ENCODE measurements at places on chromosomes 4 and X.

- DNase-seq, result no peak
These were observed 454.4 kb upstream of the ATOH1 start for GRCh38 chr4:93373893-93374860.

- peak; percentile 58 for DNase-seq
These were observed 33.9 kb downstream of the PCDH7 start for GRCh38 chr4:30754021-30754420.

GRCh38 chrX:62923093-62923492 lies 428.0 kb downstream of the SPIN4 start:
- DNase-seq, result no peak

DNA sequence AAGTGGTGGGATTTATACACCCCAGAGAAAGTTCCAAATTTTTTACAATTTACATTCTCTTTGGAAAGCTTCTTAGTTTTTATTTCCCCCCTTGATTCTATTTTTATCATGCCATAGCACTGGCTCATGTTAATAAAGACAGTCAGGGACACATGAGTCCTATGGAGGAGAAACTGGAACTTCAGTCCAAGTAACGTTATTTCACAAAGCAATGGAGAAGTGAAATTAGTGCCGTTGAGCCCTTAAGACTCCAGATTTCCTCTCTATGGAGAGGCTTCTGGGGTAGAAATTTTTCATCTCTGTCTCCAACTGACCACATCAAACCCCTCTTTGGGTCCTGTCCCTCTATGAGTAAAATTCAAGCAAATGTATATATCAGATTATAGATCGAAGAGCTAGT lies 12.8 kb upstream of the TASL start:
- DNase-seq, result no peak

DNA sequence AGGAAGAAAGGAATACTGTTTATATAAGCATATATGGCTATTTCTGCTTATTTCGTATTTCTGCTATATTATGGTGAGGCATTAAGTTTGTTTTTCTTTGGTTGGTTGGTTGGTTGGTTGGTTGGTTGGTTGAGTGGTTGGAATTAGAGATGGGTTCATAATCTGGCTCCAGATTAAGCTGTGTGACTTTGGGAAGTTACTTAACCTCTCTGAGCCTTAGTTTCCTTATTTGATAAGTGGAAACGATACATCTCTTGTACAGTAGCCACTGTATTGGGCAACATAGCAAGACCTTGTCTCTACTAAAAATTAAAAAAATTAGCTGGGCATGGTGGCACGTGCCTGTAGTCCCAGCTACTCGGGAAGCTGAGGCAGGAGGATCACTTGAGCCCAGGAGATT lies 46.1 kb upstream of the CEP135 start:
- no peak for DNase-seq

Data from astrocyte of the spinal cord (primary cell).